ENCODE measurements at places on chromosomes 5 and 9.

- DNase-seq: no peak
Observed at GRCh38 chr9:114002271-114002985, 75.7 kb downstream of the AMBP start.

- DNase-seq: no peak
Observed at GRCh38 chr9:99858087-99858486, 36.4 kb downstream of the NR4A3 start.

DNA sequence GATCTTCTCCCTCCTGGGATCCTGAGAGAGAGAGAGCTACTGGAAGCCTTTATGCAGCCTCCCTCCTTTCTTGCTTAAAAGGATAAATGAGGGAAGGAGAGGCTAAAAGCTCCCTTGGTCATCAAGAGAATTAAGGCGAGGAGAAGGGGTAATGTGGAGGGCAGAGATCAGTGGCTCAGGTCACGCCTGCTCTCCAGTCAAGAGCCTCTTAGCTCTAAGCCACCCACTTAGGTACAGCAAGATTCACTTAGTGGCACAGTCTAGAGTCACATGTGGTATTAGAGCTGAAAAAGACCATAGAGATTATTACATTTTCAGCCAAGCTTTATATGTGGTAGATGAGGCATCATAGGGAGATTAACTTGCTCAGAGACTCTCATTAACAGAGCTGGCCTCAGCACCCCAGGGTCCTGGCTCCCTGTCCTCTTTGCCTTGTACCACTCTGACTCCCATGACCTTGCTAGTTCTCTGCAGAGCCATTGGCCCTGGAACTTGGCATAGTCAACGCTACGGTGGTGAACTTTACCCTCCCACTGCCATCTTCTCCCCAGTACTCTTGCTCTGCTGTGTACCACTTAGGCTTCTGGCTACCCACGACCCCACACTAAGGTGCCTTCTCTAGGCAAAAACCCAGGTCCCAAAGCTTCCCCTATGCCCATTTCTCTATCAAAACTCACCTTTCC lies 37.6 kb downstream of the MFAP3 start:
- no peak for DNase-seq

GRCh38 chr9:21985964-21986667 lies 8.1 kb downstream of the CDKN2A start:
- DNase-seq: no peak

DNA sequence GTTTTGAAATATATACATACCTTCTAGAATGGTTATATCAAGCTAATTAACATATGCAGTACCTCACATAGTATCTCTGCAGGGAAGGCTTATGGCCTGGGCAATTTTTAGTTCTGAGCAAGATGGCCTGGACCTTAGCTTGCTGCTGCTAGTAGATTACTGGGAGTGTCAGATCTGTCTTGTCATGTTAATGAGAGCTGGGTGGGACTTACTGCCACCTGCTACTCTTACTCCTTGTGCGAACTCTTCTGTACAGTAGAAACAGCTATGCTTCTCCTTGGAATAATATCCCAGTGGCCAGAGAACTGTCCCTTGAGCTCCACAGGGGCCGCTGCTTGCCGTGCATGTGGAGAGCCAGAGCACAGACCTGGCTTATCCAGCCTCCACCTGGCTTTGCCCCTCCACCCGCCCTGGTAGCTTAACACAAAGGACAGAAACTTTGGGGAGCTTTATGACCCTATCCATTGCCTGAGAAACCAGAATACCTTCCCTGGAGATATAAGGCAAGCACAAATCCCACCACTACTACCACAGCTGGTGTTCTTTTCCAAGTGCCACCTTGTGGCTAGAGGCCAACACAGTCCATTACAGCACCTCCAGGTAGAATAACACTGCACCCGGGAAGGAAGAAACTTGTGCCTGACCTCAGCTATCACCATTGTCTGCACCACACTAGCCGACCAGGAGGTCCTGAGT lies 74.4 kb upstream of the RUSC2 start:
- DNase-seq: no peak

DNA sequence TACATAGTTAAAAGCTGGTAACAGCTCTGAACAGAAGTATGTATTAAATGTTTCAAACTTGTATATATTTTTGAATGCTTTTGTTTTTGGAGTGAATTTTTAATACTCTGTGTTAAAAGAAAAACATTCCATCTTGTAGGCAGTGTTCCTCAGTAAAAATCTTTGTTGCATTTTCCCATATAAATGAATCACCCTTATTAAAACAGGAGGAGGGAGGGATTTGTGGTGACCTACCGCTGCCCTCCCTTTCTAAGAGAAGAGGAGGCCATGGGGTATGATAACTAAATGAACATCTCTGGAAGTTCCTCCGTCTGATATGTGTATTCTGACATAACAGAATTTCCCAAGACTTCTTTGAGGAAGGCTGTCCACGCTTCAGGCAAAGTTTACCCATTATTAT lies 53.4 kb downstream of the INIP start:
- DNase-seq: no peak

DNA sequence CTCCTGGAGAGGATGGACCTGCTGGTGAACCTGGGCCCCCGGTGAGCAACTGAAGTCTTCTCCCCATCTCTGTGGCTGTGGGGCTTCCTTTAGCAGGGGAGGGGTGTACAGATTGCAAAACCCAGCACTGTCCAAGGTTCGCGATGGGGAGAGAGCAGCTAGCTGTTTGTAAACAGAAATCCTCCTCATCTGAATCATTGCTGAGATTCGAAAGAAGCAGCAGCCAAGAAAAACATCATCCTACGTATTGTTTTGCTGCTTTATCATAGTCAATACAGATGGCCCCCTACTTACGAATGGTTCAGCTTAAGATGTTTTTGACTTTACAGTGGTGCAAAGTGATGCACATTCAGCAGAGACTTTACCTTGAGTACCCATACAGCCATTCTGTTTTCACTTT lies 80.0 kb upstream of the TGFBR1 start:
- no peak for DNase-seq

DNA sequence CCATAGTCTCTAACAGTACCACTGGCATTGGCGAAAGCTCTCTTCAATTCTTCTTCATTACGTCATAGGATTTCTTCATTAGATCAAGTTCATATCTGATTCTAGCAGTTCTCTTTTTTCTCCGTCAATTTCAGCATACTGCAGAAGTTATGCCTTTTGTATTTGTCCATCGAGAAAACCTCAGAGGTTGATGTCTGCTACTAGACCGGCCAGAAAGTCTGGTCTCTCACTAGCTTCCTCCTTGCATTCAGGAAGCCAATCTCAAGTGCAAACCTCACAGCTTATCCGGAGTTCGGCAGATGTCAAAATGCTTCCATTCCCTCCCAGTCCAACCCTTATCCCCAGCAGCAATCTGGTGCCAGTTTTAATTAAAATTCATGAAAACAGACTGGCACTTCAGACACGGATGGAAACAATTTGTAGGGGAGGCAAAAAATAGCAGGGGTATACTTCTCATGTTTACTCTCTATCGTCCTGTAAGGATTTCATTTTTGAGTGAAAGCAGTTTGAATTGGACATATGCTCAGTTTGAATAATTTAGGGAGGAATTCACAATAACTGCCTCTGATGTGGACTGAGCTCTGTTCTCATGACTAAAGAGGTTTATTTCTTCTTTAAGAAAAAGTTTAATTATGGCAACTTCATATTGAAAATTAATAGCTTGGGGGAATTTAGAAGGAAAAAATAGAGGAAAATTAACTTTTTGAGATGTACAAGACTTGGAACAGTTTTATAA lies 56.4 kb upstream of the TMC1 start:
- DNase-seq: no peak

- DNase-seq: no peak
Observed at GRCh38 chr5:149338364-149338763, 6.9 kb upstream of the GRPEL2 start.
